ENCODE measurements at places on chromosomes 11 and 22.

DNA sequence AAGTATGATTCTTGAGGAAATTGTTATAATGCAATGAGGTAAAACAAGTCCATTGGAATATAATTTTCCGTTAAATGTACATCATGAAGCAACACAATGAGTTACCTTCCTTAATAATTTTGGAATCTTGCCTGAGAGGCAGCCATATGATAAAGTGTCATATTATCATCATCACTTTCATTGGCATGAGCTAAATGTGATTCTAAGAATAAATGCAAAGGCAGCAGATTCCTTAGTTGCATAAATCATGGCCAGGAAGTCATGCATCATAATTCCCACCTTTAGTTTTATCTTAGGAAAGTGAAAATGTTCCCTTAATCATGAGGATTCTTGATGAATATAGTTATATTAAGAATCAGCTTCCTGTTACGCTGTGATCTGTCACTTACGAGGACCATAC lies 14.2 kb upstream of the MMP1 start:
- DNase-seq, result no peak

- DNase-seq, result no peak
Observed at GRCh38 chr11:105282658-105283057, 143.1 kb upstream of the CARD18 start.

DNA sequence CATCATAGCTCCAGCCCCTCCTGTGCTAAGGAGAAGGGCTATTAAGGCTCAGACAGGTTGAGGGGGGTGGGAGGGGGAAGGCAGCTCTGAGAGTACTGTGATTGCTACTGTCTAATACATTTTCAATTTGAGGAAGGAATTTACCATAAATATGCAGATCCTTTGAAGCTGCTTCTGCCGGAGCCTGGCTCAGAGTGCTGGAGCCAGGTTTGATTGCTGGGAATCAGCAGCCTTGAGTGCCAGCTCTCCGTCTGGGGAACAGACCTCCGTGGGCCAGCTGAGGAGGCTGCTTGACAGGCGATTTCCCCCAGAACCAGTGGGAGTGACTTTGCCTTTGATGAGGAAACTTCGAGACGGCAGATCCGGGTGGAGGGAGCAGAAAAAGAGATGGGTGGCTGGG lies 141.7 kb upstream of the TBCEL start:
- no peak for DNase-seq

- DNase-seq, result no peak
Observed at GRCh38 chr11:125223901-125224361, 59.4 kb downstream of the PKNOX2 start.

GRCh38 chr22:45235101-45235777 lies 5.5 kb downstream of the KIAA0930 start:
- no peak for DNase-seq

- peak; percentile 67 for DNase-seq
Observed at GRCh38 chr11:16936643-16937042, 77.6 kb downstream of the PLEKHA7 start.

- DNase-seq, result no peak
Observed at GRCh38 chr22:47574556-47574955, 812.1 kb downstream of the TBC1D22A start.

- DNase-seq, result no peak
Observed at GRCh38 chr11:25242928-25243327, 746.1 kb downstream of the LUZP2 start.

- DNase-seq, result peak; percentile 81
Observed at GRCh38 chr11:44094260-44094868, 1.1 kb upstream of the EXT2 start.

DNA sequence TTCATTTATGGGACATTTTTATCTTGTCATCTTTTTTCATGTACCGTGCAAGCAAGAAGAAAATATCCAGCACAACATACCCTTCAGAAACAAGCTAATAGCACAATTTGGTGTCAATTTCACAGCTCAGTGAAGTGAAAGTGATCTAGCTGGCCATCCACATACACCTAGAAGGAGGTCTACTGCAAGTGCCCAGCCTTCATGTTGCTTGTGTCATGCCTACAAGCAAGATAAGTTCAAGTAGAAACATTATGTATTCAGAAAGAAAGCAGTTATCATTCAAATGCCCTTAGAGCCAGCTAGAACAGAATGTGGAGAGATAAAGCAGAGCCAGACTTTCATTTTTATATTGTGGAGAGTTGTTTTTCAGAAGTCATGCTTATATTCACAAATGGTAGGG lies 325.7 kb upstream of the PITPNB start:
- DNase-seq, result no peak

DNA sequence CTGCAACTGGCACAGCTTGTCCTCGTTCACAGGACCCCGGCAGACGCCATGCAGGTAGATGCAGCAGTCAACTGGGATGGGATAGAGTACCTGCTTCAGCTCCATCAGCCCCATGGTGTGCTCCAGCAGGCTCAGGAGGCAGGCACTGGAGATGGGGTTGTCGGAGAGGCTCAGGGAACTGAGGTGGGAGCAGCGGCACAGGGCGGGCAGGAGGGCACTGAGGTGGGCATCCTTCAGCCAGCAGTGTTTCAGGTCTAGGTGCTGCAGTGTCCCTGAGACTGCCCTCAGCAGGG lies 8.7 kb upstream of the TOP3B start:
- DNase-seq, result no peak

- no peak for DNase-seq
Observed at GRCh38 chr11:129395883-129396282, 20.2 kb downstream of the BARX2 start.

- DNase-seq, result no peak
Observed at GRCh38 chr11:128305588-128305987, 281.8 kb downstream of the ETS1 start.

- peak; percentile 71 for DNase-seq
Observed at GRCh38 chr11:2483426-2483825, 38.6 kb downstream of the KCNQ1 start.

- DNase-seq, result no peak
Observed at GRCh38 chr11:18974192-18974591, 35.0 kb upstream of the MRGPRX1 start.

DNA sequence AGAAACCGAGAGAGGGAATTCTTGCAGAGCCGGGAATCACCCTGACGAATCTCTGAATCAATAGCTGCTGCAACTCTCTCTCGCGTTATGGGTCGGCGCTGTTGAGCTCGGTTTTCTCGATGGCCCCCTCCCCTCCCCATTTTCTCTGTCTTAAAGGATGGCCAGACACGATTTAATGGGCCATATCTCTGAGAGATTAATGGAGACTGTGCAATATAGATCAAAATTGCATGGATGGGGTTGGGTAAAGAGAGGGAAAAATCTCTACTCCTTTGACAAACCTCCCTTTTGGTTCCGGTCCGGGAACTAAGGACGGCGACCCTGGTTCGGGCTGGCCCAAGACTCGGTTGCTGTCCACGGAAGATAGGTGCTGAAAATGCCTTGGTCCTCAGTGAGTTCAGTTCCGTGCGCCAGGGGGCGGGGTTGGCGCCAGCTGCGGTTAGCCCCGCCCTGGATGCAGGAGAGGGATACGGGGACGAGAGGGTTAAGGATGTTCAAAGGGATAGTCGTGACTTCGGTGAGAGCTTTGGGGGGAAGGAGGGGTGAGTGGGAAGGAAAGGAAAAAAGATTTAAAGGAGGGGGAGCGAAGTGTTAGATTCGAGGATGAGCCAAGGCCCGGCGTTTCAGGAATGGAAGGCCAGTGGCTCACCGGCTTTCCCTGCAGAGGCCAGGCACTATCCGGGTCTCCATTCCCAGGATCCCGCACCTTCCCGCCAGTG lies 103.6 kb upstream of the HSD17B12 start:
- DNase-seq, result no peak

DNA sequence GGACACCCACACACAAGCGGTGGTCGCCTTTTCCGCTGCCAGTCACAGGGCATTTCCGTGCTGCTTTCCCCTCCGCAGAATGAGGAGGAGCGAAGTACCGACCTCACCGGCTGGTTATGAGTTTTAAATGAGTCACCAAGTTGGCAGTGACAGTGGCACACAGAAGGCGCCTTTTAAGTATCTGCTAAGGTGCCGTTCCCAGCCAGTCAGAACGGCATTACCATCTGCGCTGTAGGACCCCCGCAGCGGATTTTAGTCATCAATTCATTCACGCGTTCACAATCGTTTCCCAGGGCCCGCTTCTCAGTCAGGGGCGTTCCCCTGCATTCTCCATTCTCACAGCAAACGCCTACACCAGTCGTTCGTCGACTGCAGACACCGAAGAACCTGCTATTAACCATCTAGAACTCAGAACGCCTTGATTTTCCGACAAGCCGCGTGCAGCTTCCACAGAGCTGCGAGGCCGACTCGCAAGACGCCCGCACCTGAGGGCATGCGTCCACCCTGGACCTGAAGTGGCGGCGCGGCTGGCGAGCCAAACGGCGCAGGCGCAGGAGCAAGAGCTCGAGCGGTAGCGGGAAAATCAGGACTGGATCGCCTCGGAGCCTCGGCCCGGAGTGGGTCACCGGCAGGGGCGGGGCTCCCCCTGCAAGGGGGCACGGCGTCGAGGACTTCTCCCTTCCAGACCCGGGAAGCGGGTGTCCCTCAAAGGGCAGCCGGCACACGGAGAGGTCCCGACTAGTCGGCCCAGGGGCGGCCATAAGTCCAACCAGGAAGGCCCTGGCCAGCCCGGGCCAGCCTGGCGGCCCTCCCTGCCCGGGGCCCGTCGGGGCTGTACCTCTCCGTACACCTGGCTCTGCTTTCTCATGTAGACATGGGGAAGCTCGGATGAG lies 642 bp downstream of the CYP2R1 start:
- DNase-seq, result peak; percentile 90

- no peak for DNase-seq
Observed at GRCh38 chr11:64852804-64853509, 8.5 kb upstream of the CDC42BPG start.

GRCh38 chr11:35227576-35228327 lies 88.8 kb downstream of the CD44 start:
- no peak for DNase-seq

DNA sequence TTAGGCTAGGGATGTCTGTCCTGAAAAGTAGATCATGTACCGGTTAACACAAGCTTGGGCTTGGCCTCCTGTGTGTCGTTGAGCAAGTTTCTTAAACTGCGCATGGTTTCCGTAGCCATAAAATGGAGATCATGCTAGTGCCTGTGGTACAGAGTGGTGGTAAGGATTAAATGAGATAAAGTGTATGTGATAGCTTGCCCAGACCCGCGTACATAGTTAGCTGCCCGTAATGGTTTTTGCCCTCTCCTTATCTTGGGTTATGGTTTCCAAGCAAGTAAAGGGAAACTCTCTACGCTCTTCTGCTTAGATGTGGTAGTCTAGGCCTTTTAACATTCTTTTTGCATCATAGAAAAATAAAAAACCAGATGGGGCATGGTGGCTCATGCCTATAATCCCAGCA lies 11.0 kb upstream of the PTPRJ start:
- DNase-seq, result no peak

- DNase-seq, result no peak
Observed at GRCh38 chr11:8038393-8038792, 42.6 kb upstream of the TUB start.

DNA sequence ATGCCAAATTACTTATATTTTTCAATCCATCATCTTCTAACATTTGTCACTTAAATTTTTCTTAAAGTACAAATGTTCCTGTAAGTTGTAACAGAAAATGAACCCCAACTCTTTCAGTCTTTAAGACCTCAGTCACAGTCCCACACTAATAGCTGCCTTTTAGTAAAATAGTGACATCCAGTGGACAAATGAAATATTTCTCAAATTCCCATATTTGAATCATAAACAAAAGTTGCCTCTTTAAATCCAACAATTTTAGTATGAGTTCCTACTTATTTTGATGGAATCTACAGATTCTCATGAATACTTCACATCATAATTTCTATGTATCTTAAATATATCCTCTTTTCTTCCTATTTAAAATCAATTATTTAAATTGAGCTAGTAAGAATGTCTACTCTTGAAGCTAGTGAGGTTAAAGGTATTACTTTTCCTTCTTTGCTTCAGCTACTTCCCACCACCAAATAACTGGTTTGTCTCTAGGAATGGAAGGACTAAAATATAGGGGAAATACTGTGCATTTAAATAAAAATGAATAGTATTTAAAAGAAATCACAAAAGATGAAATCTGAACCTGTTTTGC lies 9.2 kb downstream of the LIN7C start:
- no peak for DNase-seq

DNA sequence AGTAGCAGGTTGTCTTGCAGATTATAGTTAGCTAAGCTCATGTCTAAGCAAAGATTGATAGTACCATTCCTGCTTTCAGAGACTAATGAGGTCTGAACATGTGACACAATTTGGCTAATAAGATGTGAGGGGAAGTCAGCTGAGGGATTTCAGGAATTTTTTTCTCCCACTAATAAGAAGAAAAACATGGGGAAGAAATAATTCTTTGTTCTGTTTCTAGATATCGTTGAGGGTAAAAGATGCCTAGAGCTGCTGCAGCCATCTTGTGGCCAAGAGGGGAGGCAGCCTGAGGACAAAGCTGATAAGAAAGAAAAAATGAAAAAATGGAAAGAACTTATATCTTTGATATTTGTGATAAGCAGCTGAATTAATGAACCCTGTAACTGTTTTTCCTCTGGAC lies 1334.4 kb downstream of the LRRC4C start:
- DNase-seq, result no peak

- DNase-seq, result no peak
Observed at GRCh38 chr11:114350022-114350421, 50.3 kb downstream of the C11orf71 start.

- DNase-seq, result no peak
Observed at GRCh38 chr11:94747146-94747545, 21.0 kb upstream of the AMOTL1 start.

DNA sequence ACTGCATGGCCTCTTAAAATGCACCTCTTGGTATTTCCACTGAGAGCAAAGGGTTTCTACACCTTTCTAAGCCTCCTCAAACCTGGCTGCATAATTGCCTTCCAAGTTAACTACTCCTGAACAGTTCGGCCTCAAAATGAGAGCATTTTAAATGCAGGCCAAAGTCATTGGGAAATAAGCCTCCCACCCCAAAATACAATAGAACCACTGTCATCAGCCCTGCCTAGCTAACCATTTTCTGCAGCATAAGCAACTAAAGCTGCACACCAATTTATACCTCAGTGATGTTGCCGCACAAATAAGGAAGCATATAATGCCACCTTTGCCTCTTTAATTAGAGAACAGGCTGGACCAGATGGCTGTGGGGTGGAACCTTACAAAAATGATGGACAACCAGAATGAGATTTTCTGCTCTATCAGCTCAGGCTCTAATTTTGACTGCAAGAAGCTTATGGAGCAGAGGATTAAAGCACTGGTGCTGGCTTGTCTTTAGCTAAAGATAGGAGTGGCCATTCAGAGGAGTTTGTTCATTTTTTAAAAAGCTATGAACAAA lies 4.3 kb downstream of the TOB2 start:
- DNase-seq, result no peak

DNA sequence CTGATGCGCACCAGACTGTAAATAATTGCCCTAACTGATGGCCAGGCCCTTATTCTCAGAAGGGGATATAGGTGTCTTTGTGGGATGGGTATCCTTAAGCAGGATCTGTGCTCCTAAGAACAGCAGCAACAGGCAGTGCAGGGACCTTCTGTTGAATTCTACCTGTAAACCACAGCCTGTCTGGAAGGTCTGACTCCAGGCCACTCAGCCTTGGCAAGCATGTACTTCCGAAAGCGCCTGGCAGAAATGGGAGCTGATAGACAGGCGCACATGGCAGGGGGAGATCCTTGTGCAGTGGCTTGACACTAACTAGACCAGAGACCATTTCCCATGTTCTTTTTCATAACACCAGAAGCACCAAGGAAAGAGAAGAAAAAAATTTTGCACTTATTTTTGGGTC lies 59.0 kb downstream of the C22orf31 start:
- no peak for DNase-seq
